Esophagus squamous epithelium (tissue), 5 donors: ENCODE measurements at places on chromosomes 1 and 21.

- DNase-seq = no peak
Observed at GRCh38 chr1:244214009-244214967, 163.2 kb downstream of the ZBTB18 start.

GRCh38 chr1:158153746-158154444 lies 26.8 kb upstream of the CD1D start:
- no peak for DNase-seq

GRCh38 chr21:45266518-45267389 lies 20.9 kb downstream of the POFUT2 start:
- no peak for DNase-seq

GRCh38 chr1:117821774-117822482 lies 107.5 kb downstream of the GDAP2 start:
- no peak for DNase-seq

DNA sequence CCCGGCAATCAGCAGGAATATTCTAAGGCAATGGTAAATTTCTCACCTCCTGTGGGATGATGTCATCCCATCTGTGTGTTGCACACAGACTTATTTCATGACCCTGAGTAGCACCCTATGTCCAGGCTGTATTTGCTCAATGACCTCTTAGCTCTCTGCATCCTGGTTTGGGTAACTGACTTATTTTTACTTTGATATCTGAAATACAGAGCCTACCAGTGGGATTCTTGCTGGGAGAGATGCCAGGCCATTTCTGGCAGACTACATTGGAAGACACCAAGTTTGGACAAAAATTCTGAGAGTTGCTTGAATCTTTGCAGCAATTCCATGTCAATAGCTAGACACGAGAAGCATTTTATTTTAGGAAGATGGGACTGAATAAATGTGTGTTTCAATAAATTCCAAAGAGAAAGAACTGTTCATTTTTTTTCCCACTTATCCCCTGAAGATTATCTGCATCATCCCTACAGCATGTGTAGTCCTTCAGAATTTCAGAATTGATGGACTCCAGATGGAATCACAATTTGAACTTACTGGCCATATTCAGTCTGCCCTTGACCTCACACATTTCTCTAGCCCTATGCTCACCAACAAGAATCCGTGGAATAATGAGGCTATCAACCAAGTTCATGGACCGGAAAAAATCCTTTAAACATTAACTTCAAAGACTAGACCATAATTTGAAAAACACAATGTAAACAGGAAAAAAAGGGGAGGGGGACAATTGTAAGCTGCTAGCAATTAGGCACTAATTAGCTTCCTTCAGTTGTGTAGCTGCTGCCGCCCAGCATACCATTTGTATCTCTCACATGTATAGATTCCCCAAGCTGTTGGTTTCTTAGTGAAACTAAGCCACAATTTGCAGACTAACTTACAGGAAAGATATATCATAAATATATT lies 226.5 kb downstream of the HMCN1 start:
- no peak for DNase-seq

DNA sequence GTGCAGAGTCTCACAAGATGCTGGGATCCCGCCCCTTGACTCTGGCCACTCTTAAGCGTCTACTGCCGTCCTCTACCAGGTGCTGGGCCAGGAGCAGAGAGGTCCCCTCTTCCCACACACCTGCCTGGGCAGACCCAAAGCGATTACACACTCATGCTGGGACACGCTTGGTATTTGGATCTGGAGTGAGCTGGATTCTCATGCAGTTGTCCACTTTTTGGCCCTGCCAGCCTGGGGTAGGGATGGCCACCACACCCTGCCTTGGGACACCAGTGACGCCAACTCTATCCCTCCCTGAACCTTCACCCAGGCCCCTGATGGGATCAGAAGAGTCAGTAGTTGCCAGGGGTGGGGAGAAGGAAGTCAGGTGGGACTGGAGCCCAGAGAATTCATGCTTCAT lies 28.6 kb downstream of the ITPKB start:
- DNase-seq = no peak

GRCh38 chr1:77467741-77468140 lies 185.9 kb downstream of the AK5 start:
- no peak for DNase-seq

GRCh38 chr1:97630948-97631347 lies 289.9 kb downstream of the DPYD start:
- no peak for DNase-seq

DNA sequence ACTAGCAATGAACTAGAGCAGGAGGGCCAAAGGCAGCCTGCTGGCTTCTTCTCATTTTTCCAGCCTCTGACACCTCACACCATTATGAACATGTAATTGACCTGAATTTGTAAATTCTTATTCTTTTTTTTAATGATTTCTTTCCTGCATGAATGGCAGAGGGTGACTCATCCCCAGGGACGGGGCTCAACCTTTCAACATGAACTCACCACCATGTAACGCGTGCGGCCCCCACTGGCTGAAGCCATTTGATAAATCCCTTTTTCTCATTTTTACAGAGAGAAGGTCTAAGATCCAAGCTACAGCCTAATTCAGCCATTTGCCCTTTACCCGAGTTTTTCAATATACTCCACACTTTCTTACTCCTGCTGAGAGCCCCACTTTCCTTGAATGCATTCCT lies 9.3 kb upstream of the ETS2 start:
- no peak for DNase-seq

DNA sequence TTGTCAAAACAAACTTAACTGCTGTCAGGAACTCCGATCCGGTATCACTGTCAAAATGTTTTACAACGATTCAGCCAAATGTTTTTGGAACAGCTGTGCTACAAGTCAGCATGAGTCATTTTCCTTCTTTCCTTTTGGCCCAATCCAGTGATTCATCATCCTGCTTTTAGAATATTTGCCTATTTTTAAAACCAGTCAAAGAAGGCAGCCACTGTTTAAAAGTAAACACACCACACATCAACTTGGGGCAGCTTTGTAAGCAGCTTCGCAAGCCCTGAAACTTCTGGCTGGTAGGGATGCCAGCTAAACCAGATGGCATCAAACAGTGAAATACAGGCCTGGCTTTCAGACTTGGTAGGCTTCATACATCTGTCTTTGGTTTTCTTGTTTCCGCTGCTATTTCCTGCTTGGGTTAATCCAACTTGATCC lies 14.9 kb downstream of the MAP3K7CL start:
- DNase-seq = no peak

GRCh38 chr1:165144757-165145397 lies 211.6 kb downstream of the LMX1A start:
- DNase-seq = no peak

GRCh38 chr1:12249181-12249580 lies 19.4 kb downstream of the VPS13D start:
- DNase-seq = no peak

DNA sequence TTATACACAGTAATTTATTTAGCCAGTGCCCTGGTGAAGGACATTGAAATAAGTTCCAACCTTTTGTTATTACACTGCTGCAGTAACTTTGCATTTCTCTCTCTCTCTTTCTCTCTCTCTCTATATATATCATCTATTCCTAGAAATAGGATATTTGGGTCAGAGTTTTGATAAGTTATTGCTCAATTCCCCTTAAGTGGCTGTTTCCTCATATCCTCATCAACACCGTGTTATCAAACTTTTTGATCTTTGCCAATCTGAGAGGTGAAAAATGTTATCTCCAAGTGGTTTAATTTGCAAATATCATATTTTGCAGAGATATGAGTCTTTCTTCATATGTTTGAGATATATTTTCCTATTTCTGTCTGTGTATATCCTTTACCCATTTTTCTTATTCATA lies 1.6 kb upstream of the SRSF4 start:
- no peak for DNase-seq
